ENCODE measurements at places on chromosomes 16 and 17. TPM values are rescaled to one million over a fixed set of nuclear protein-coding genes. Genes with fewer than 3 reads are reported as not detected.

GP1BA gene
- not detected for total RNA-seq

MIS12 gene
- total RNA-seq, result 6.2 TPM

C16orf54 gene
- 5.1 TPM for total RNA-seq

ZNF423 gene
- total RNA-seq, result 14.9 TPM

PRSS36 gene
- 0.76 TPM for total RNA-seq

HBM gene
- not detected for total RNA-seq

MYO15A gene
- total RNA-seq, result 8.1 TPM

SMTNL2 gene
- not detected for total RNA-seq

CAPNS2 gene
- 0.90 TPM for total RNA-seq

MPO gene
- 21.7 TPM for total RNA-seq

SRCIN1 gene
- total RNA-seq, result 3.4 TPM

All from uterus (tissue), 4 donors.